GF-D8 (cell line): ENCODE measurements at places on chromosomes 5 and 9.

- DNase-seq = peak; percentile 89
Measured at GRCh38 chr5:176647030-176647842, at the start of gene TSPAN17. TSS of gene TSPAN17 (plus strand) at chr5:176647484. CDS start at chr5:176647616, 132 bp downstream.

- no peak for DNase-seq
Measured at GRCh38 chr5:175680463-175680862, 22.6 kb downstream of the HRH2 start.

DNA sequence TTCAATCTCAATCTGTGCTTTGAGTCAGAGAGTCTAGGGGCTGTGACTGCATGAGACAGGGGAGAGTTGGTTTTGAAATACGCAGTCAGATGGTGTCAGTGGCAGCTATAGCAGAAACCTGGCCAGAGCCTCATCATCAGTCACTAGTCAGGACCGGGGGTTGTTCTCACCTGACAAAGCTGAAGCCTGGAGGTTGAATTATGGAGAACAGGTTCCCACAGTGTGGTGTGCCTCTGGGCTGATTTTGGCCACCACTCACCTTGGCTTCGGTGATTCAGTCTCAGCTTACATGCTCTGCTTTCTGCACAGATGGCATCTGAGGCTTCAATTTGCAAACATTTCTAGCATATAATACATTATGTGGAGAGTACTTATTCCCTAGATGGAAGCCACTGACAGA lies 387.3 kb downstream of the YTHDC2 start:
- DNase-seq = no peak

DNA sequence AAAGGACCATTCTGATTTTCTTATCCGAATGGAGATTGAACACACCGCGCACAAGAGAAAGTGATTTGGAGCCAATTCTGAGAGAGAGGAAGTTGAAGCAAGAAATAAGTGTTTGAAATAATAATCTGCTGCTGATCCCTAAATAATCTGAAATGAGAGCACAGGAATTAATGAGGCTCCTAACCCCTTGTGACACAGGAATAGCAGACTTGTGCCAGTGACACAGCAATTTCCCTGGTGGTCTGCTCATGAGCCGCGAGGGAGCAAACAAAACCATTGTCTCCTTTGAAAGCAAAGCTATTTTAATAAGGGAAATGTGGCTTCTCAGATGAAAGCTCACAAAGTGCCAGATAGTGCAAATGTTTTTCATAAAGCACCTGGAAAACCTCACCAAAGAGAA lies 936.1 kb upstream of the WWC1 start:
- no peak for DNase-seq

GRCh38 chr5:9582406-9582805 lies 36.5 kb upstream of the SEMA5A start:
- no peak for DNase-seq

DNA sequence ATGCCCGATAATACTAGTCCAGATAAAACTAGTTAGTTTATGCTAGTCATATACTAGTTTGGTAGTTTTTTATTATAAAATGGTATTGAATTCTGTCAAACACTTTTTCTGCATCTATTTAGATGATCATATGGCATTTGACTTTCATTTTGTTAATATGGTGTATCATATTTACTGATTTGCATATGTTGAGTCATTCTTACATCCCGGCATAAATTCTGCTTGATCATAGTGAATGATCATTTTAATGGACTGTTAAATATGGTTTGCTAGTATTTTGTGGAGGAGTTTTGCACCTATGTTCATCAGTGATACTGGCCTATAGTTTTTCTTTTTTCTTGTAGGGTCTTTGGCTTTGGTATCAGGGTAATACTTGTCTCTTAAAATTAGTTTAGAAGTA lies 365.6 kb downstream of the TAF11L14 start:
- DNase-seq = no peak

DNA sequence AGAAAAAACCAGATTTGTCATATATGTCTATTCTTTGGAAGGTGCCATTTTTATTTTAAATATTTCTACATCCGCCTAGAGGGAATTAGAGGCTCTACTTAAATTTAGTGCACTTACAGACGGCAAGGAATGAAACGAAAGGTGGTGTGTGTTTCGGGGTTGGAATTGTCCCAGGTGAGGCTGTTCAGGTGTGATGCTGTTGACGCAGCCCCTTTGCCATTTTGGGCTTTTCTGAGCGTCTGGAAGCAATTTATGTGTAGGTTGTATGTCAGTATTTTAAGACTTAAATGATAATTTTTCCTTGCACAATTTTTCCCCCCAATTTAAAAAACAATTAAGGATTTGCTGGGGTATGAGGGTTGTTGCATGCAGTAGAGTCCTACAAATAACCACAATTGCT lies 2.0 kb downstream of the TENT4A start:
- DNase-seq = no peak

- peak; percentile 37 for DNase-seq
Measured at GRCh38 chr5:177113566-177114424, 19.8 kb upstream of the NSD1 start.

GRCh38 chr9:111151537-111151936 lies 113.3 kb upstream of the LPAR1 start:
- no peak for DNase-seq

DNA sequence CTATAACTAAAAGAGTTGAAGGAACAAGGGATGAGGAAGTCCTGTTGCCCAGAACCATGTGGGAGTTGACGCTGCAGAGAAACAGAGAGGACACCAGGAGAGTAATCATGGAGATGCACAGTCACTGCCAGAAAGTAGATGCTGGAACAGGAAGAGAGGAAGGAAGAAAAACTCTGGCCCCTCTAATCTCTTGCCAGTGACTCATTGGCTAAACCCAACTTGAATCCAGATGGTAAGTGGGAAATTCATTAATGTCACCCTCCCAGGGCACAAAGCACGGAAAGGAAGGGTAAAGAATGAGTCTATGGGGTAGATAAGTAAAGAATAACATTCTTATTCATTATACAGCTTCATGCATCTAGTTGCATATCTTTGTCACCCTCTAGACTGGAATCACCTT lies 631.9 kb downstream of the PRELID2 start:
- DNase-seq = no peak

DNA sequence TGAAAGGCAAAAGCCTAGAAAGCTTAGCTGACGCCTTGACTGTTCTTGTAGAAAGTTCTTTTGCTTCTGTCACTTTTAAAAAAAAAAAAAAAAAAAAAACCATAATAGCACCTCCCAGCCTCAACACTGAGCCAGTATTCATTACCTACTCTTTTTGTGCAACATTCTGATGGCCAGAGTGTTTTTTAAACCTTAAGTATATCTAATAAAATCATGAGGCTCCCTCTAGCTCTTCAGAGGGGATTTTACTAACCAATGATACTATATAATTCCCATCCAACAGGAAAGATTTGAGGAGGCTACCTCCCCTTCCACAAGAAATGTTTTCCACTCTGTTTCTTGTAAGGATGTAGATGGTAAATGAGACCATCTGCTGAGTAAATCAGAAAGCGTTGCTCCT lies 3.9 kb downstream of the BNC2 start:
- DNase-seq = no peak

GRCh38 chr9:81597419-81598122 lies 91.8 kb downstream of the TLE1 start:
- DNase-seq = no peak
